Activated naive CD4-positive, alpha-beta T cell (primary cell): ENCODE measurements at places on chromosomes 2 and 18.

GRCh38 chr2:205471776-205472175, 210.5 kb upstream of the NRP2 start:
- DNase-seq = no peak

GRCh38 chr2:104868505-104868866, 14.6 kb downstream of the POU3F3 start:
- DNase-seq = no peak

- no peak for DNase-seq
Observed at GRCh38 chr2:26591619-26592505, 49.3 kb downstream of the CIB4 start.

GRCh38 chr2:23414106-23414505, 29.1 kb downstream of the KLHL29 start:
- no peak for DNase-seq

GRCh38 chr2:171902840-171903420, 8.9 kb upstream of the SLC25A12 start:
- DNase-seq = no peak

GRCh38 chr2:214810671-214811070, 1.2 kb upstream of the BARD1 start:
- no peak for DNase-seq

DNA sequence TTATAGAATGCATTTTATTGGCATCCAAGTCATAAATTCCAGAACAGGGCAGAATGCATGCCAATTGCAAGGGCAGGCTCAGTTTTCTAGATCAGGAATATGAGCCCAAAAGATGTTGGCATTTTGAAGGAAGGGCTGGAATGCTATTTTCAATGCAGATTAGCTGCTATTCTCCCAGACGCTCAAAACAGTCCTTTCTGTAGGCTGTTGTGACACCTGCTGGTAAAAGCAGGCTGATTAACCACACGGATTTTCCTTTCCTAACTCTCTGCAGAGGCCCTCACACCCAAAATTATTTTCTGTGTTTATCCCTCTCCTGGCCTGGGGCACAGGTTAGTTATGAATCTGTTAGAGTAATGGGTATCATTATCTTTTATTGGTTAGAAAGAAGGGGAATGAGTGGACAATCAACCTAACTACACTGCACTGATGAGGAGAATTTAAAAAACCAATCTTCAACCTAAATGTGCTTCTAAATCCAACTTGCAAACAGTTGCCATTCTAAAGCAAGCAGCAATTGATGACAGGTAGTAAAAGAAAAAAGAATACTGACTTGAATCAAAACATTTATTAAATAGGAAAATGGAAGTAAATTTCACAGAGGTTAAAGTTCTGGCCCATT, 94.0 kb downstream of the PLA2R1 start:
- no peak for DNase-seq

- no peak for DNase-seq
Observed at GRCh38 chr2:215888680-215889079, 124.7 kb downstream of the MREG start.

DNA sequence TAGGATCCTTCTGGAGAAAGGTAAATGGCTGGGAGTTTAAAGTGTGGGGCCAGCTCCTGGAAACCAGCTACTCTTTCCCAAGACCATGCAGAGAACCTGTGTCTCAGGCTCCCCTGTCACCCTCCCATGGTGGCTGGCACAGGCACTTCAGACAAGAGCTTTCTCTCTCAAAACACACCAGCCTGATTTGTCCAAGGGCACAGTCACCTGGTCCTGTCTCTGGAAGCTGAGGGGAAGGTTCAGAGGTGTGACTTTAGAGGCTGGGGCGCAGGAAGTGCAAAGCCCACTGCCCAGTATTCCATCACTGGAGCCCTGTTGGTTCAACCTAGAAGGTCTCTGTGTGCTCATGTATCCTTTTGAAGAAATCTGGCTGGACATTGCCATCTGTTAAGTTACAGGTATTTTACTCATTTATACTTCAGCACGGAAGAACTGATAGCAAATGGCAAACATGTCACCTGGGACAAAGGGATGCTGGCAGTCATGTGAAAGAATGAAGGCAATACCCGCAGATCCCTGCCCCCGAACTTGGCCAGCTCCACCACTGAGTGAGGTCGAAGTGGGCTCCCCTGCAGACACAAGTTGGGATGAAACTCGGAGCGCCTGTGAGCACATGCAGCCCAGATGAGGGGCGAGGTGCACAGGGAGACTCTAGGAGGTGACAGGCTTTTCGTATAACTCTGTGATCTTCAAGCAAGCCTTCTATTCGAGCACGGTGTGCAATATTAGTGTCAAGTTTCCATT, 96.9 kb upstream of the MGAT4A start:
- DNase-seq = no peak

DNA sequence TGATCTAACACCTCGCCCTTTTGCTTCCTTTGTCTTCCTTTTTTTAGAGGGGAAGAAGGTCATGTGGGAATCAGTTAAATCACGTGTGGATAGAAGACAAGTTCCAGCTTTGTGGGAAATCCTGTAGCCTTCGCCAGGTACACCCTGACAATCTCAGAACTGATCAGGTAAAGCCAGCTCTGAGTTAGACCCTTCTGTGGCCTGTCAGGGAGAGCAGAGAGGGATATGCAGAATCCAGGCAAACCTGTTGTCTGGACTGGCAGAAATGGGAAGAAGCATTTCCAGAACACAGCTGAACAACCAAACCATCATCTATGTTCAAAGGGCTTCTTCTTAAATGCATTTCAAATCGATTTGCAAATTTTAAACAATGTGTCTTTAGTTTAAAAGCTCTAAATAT, 247.4 kb upstream of the FN1 start:
- no peak for DNase-seq

DNA sequence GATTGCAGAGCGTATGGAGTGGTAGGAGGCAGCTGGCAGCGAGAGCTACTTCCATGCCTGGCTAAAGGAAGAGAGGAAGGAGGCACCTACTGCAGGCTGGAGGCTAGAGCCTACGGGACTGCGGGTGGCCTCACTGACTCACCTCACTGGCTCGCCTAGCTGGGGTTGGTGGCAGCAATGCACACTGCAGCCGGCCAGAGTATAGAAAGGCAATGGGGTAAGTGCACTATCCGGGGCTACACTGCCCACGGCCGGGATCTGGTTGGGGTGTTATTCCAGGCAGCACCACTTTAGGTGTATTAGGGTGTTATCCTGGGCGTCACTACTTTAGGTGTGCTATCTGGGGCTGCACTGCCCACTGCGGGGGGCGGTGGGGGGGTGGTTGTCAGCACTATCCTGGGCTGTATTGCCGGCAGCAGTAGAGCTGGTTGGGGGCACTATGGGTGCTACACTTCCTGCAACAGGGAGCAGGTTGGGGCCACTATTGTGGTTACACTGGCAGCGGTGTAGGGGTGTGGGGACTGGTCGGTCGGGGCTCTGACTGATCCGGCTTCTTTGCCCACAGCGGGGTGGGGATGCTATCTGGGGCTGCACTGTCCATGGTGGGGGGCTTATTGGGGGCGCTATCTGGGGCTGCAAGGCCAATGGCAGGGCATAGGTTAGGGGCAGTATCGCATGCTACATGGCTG, 33.3 kb upstream of the ANKRD62 start:
- DNase-seq = no peak

DNA sequence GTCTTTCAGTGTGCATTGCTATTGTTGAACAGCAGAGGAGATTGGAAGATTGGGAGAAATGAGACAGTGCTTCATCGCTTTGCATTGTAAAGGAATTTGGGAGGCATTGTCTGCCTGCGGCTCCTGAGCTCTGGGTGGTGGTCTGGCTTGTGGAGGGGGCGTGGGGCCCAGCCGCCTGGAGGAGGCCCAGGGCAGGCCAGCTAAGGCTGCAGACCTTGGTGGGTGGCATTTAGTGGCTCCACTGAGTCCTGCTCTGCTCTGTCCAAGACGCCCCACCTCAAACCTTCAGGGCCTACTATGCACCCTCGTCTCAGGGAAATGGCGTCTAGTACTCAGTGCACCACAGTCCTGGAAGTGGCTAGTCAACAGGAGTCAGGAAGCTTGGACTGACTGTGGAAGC, 5.7 kb upstream of the HS1BP3 start:
- DNase-seq = no peak
